ENCODE measurements at places on chromosomes 2 and 18.

DNA sequence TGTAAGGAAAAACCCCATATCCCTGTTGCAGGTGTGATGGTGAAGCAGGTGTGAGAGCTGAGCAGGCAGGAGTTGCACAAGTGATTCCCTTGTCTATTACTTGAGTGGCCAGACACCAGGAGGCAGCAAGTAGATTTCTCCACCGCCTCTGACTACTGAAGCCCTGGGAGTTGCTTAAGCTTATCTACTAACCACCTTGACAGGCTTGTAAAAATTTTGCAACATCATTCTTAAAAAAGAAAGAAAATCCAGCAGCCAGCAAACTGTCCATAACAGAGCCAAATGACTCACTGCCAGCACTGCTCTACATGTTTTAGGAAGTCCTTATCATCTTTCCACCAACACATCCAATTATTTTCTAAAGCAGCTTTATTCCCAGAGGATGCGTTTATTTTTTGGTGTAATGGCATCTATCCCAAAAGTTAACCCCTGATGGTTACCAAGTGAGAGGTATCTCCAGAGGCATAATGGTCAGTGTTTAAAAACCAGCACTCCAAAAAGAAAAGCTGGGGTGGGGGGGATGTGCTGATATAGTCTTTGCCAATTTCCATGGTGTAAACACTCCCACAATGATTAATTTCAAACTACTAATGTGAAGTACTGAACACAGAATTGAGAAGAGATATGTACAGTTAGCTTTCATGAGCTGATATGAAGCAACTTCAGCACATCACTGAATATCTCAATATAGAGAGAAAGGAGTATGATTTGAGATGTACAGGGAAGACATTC lies 16.3 kb upstream of the GPR39 start:
- DNase-seq: no peak
- H3K4me1 ChIP-seq: no peaks in the 10 kb centered on the region

DNA sequence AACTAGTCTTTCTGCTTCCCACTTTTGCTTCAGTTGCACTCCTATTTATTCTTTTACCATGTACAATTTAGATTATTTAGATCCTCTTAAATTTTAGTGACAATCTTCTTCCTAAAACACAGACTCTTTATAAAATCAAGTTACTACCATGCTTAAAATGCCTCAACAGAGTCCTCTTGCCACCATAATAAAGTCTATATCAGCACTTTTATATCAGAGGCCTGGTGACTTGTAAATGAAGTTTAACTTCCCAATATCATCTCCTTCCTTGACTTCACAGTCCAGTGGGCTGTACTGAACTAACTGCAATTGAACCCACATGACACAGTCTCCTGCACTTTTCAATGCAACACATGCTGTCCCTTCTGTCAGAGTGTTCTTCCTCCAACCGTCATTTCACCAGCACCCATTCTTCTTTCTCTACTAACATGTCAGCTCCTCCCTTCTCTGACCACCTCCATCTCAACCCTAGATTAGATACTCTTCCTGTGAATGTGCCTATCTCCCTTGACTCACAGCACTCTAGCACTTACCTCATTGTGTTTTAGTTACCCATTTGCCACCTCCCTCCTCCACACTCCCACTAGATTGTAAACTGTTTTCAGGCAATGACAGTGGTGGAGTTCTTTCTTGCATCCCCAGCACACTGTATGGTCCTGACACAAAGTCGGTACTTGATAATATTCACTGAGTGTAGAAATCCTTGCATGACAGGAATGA lies 414.9 kb downstream of the SATB2 start:
- H3K27ac ChIP-seq: no peak overlapping the region
- no peaks in the 10 kb centered on the region for H3K36me3 ChIP-seq
- no peaks in the 10 kb centered on the region for H3K4me1 ChIP-seq
- no peak for DNase-seq

GRCh38 chr2:196376984-196377877 lies 205.9 kb upstream of the STK17B start:
- H3K27me3 ChIP-seq: no peaks in the 10 kb centered on the region
- H3K4me3 ChIP-seq: no peak overlapping the region
- no peak overlapping the region for H3K27ac ChIP-seq
- no peaks in the 10 kb centered on the region for H3K36me3 ChIP-seq

GRCh38 chr2:217199255-217199630 lies 339.4 kb upstream of the TNP1 start:
- no peak for DNase-seq
- H3K27me3 ChIP-seq: no peaks in the 10 kb centered on the region
- H3K27ac ChIP-seq: no peak overlapping the region
- H3K4me1 ChIP-seq: no peaks in the 10 kb centered on the region
- no peaks in the 10 kb centered on the region for H3K36me3 ChIP-seq

GRCh38 chr2:119431155-119431975 lies at the start of gene TMEM37:
Gene TMEM37 (plus strand): TSS chr2:119431854. CDS start chr2:119431904, 50 bp downstream.
- peaks cover 28% of the 10 kb centered on the region for H3K4me1 ChIP-seq
- H3K36me3 ChIP-seq: no peaks in the 10 kb centered on the region
- DNase-seq: peak; percentile 50
- peak within 1 kb of the TSS; percentile 68 for H3K4me3 ChIP-seq

GRCh38 chr2:742221-742620 lies 65.0 kb upstream of the TMEM18 start:
- H3K4me1 ChIP-seq: peaks cover 6% of the 10 kb centered on the region
- no peak for DNase-seq
- H3K27me3 ChIP-seq: no peaks in the 10 kb centered on the region
- H3K4me3 ChIP-seq: no peak overlapping the region

DNA sequence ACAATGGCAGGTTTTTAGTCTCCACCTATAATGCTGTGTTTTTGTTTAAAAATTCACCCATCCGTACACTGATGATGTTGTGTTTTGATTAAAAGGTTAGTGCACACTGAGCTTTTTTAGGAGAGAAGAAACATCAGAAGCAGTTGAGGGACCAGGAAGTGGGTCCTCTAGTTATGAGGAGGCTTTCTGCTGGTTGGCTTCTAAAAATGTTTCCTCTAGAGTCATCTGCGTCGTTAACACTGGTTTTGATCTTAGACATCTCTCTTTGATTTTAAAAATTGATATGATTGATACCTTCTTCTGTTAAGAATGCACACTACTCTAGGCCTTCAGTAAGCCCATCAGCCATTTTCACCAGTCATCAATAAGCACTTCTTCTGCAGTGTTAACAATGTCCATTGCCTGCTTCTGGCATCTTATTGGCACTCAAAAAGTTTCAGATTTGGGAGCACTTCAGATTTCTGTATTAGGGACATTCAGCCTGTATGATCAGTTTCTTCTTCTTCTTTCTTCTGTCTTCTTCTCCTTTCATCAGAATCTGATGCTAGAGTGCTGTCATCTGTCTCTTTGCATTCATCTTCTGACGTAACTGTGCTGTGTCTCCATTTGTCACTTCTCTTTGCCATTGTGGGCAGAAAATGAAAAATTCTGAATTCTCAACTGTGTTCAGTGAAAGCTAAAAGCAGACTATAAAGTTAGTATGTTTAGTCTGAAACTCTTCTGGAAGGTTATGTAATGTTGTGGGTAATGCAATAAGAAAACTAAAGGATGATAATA lies 56.3 kb downstream of the PHLPP1 start:
- H3K27ac ChIP-seq: no peak overlapping the region
- no peaks in the 10 kb centered on the region for H3K36me3 ChIP-seq
- H3K27me3 ChIP-seq: no peaks in the 10 kb centered on the region
- DNase-seq: no peak

- no peak overlapping the region for H3K4me3 ChIP-seq
- no peak overlapping the region for H3K27ac ChIP-seq
- no peaks in the 10 kb centered on the region for H3K4me1 ChIP-seq
- H3K27me3 ChIP-seq: no peaks in the 10 kb centered on the region
- no peak for DNase-seq
Measured at GRCh38 chr2:160022162-160022561, 40.3 kb downstream of the PLA2R1 start.

DNA sequence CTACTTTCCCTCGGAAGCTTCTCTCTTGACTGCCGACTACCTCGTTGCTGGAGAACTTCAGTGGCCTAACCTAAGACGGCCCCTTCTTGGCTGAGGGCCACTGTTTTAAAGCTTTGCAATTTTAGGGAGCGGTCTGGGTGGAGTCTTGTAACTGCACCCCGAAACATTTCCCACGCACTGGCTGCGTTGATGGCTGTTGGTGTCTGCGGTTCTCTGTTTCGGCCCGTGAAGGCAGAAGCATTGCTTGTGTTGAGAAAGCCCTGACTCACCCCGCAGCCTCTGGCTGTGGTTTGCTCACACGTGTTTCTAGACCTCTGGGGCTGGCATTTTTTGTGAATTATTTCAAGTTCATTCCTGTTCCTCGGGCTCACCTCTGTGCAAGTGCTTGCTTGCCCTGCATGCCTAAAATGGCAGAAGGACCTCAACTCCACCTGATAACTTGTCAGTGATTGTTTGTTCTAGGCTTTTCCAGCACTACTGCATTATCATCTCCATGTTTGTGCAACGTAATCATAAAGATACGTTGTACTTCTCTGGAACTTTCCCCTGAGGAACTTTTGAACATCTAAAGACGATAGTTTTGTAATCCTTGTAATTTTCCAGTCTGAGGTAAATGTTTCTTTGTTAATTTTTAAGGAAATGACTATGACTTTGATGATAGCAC lies 94.2 kb upstream of the DLX2 start:
- no peak for DNase-seq
- no peak overlapping the region for H3K27ac ChIP-seq
- H3K4me3 ChIP-seq: no peak overlapping the region
- no peaks in the 10 kb centered on the region for H3K27me3 ChIP-seq

DNA sequence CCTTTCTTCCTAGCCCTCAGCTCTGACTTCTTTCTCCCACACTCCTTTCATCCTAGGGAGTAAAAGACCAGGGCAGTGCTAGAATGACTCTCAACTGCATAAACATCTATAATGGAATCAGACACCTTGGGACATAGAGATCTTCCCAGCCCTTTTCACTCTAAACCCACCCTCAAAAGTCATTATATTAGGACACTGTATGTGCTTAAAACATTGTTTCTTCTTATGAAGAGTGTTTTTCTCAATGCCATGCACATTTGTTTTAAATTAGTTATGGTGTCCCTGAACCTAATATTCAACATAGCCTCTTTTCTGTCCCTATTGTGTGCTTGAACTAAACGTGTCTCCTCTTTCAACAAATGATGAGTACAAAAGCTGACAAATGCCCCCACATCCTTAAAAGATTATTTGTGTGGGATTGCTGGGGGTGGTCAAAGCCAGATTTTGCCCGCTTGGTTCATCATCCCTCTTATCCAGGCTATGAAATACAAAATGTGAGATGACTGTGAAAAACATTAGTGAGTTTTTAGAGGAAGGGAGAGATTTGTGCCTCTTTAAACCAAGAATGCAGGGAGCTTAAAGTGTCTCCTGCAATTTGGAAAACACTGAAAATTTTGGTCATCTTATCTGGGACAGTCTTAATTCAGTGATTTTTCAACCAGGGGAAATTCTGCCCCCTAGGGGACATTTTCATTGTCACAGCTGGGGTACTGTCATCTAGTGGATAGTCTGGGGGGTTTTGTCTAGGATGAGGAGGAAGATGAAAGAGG lies 29.0 kb downstream of the SERPINB5 start:
- H3K27me3 ChIP-seq: no peaks in the 10 kb centered on the region
- H3K4me3 ChIP-seq: no peak overlapping the region
- H3K4me1 ChIP-seq: no peaks in the 10 kb centered on the region
- H3K27ac ChIP-seq: no peak overlapping the region
- no peak for DNase-seq
- H3K36me3 ChIP-seq: no peaks in the 10 kb centered on the region

- H3K36me3 ChIP-seq: no peaks in the 10 kb centered on the region
- H3K27ac ChIP-seq: no peak overlapping the region
- no peaks in the 10 kb centered on the region for H3K27me3 ChIP-seq
- no peaks in the 10 kb centered on the region for H3K4me1 ChIP-seq
- no peak overlapping the region for H3K4me3 ChIP-seq
- no peak for DNase-seq
Measured at GRCh38 chr2:145344076-145344724, 824.3 kb upstream of the ZEB2 start.

DNA sequence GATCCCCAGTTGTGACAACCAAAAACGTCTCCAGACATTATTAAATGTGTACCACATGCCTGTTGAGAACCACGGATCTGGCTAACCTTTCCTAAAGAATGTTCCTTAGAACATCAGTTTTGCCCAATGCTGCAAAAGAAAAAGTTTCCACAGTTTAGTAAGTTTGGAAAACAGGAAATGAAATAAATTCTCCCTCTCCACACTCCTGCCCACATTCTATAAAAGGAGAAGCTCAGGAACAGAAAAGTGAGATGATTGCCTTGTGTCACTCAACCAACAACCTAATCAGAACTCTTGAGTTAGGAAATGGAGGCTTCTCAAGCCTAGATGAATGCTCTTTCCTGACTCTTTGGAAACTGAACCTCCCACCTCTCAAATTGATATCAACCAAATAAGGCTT lies 56.1 kb upstream of the NFE2L2 start:
- H3K4me3 ChIP-seq: no peak overlapping the region
- H3K27ac ChIP-seq: no peak overlapping the region
- H3K36me3 ChIP-seq: no peaks in the 10 kb centered on the region
- H3K4me1 ChIP-seq: peaks cover 5% of the 10 kb centered on the region

GRCh38 chr18:52340406-52341102 lies 557 bp downstream of the DCC start:
- H3K4me3 ChIP-seq: peak overlapping the region; percentile 65
- H3K36me3 ChIP-seq: no peaks in the 10 kb centered on the region
- H3K4me1 ChIP-seq: peaks cover 5% of the 10 kb centered on the region

- H3K27me3 ChIP-seq: no peaks in the 10 kb centered on the region
- no peak for DNase-seq
- no peak overlapping the region for H3K4me3 ChIP-seq
- no peak overlapping the region for H3K27ac ChIP-seq
Measured at GRCh38 chr2:201448701-201449100, 2.6 kb downstream of the TRAK2 start.

- H3K36me3 ChIP-seq: no peaks in the 10 kb centered on the region
- no peak overlapping the region for H3K4me3 ChIP-seq
- no peaks in the 10 kb centered on the region for H3K4me1 ChIP-seq
- DNase-seq: no peak
- no peak overlapping the region for H3K27ac ChIP-seq
Measured at GRCh38 chr2:136207030-136207623, 89.2 kb upstream of the CXCR4 start.

GRCh38 chr2:71385012-71385411 lies 53.4 kb downstream of the ZNF638 start:
- H3K4me3 ChIP-seq: no peak overlapping the region
- no peaks in the 10 kb centered on the region for H3K4me1 ChIP-seq
- H3K36me3 ChIP-seq: peaks cover 12% of the 10 kb centered on the region
- H3K27ac ChIP-seq: no peak overlapping the region
- DNase-seq: no peak

GRCh38 chr18:10743766-10744165 lies 217.9 kb downstream of the NAPG start:
- no peak overlapping the region for H3K27ac ChIP-seq
- peaks cover 1% of the 10 kb centered on the region for H3K4me1 ChIP-seq
- no peak for DNase-seq

DNA sequence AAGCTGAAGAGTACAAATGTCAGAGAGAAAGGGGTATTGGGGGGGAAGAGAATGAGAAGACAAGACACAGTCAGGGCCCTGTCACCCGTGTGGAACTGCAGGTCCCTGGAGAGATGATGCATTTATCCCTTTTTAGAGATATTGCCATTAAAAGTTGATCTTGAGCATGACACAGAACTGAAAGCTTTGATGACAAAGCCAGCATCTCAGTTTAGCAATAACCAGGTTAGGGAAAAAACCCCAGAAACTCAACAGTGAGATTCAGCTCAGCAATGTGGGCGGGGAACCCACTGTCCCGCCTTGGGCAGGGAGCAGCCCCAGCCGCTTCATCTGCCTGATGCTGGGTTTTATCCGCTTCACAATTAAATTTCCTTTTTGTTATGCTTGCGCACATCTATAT lies 181.1 kb downstream of the NEDD4L start:
- H3K27me3 ChIP-seq: no peaks in the 10 kb centered on the region
- no peak for DNase-seq
- no peak overlapping the region for H3K4me3 ChIP-seq
- no peaks in the 10 kb centered on the region for H3K36me3 ChIP-seq

Data from H1 (cell line).